ENCODE measurements at places on chromosomes 4 and X. TPM values are rescaled to one million over a fixed set of nuclear protein-coding genes. Genes with fewer than 3 reads are reported as not detected.
A peak's percentile ranks its signal among the peaks of the same experiment; 100 is the strongest.

Gene KCNE5
- 0.84 TPM for total RNA-seq

DNA sequence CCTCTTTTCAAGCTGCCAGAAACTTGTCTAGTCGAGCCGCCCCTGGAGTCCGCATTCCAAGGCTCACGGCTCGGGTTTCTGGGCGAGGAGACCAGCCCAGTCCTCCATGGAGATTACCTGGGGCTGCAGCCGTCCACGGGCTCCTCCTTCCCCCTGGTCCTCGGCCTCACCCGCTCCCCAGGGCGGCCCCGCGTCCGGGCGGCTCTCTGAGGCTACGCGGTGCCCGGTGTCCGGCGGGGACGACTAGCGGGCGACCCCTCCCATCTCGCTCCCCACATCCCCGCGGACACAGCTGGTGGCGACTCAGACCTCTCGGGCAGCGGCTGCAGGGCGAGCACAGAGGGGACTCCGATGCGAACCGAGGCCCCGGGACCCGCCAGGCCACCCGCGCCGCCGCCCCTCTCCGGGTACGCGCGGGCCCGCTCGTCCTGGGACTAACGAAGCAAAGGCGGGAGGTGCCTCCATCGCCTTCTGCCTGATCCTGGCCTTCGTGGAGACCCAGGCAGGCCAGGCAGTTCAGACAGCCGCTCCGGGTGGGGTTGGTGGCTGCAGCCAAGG, 159.4 kb downstream of the TRAM1L1 start:
- H3K4me1 ChIP-seq, result no peaks in the 10 kb centered on the region
- no peaks in the 10 kb centered on the region for H3K36me3 ChIP-seq
- peaks cover 35% of the 10 kb centered on the region for H3K27me3 ChIP-seq
- H3K4me3 ChIP-seq, result no peak overlapping the region
- no peak overlapping the region for H3K27ac ChIP-seq
- DNase-seq, result peak; percentile 30

Gene UGT2B7
- 0.47 TPM for total RNA-seq

DNA sequence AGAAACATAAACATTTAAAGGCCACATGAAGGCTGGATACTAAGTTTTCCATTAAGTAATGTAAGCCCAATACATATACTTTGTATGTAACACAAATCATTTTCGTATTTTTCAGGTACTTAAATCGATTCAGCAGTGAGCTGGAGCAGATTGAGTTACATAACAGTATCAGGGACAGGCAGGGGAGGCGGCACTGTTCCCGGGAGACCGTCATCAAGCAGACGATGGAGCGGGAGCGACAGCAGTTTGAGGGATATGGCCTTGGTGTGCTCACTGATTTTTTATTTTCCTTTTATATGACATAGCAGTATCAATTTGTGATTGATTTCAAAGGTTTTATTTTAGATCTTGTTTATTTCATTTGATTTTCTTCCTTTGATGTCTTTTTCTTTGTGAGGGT, 20.7 kb downstream of the TMA16 start:
- H3K27ac ChIP-seq, result no peak overlapping the region
- no peaks in the 10 kb centered on the region for H3K27me3 ChIP-seq
- no peaks in the 10 kb centered on the region for H3K36me3 ChIP-seq
- H3K4me3 ChIP-seq, result no peak overlapping the region
- DNase-seq, result no peak

Gene ZNF718
- total RNA-seq, result 9.2 TPM

DNA sequence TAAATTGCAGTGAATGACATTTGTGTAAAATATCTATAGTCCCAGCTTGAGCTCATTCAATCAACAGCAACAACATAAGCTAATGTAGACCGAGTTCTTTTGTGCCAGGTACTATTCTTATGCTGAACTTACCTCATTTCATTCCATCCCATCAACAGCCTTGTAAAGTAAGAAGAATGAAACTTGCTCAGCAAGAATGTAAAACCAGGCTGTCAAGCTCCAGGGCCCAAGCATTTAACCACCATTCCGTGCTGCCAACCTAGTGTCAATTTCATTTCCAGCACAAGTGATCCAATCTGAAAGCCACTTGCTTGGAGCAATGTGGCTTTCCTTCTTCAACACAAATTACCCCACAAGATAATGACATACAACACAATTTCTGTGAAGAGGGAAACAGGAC, 36.6 kb downstream of the RASSF6 start:
- H3K4me1 ChIP-seq, result no peaks in the 10 kb centered on the region
- H3K4me3 ChIP-seq, result no peak overlapping the region
- DNase-seq, result no peak
- no peak overlapping the region for H3K27ac ChIP-seq
- H3K27me3 ChIP-seq, result no peaks in the 10 kb centered on the region

- no peaks in the 10 kb centered on the region for H3K27me3 ChIP-seq
- DNase-seq, result no peak
- no peak overlapping the region for H3K4me3 ChIP-seq
- H3K27ac ChIP-seq, result no peak overlapping the region
- H3K36me3 ChIP-seq, result no peaks in the 10 kb centered on the region
- no peaks in the 10 kb centered on the region for H3K4me1 ChIP-seq
These were observed 35.5 kb upstream of the CD99L2 start for GRCh38 chrX:150933945-150934350.

DNA sequence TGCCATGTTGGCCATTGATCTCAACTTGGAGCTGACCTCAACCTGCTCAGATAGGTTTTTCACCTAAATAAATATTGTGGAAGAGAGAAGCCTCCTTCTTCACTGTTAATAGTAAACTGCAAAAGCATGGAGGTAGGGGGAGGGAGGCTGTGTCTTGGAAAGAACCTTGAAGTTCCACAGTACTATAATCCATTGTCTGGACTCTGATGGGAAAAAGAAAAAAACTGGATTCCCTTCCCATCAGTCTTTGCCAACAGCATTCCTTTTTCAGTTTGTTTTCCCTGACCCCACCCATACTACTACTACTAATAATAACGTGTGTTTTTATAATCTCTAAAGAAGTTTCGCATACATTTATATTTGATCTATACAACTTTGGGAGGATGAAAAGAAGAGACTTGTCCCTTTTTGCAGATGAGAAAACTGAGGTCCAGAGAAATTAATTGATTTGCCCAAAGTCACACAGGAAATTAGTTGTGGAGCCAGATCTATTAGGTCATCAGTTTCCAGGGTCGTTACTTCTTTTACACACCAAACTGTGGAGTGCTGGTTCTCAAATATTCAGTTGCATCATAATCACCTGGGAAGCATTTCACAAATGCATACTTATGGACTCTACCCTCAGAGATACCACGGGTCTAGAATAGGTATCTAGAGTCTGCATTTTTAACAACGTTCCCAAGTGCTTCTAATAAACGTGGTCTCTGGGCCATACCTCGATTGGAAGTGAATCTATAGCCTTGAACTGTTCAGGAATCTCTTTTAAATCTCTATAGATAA, 59.1 kb downstream of the LUZP4 start:
- peaks cover 3% of the 10 kb centered on the region for H3K4me1 ChIP-seq
- no peaks in the 10 kb centered on the region for H3K27me3 ChIP-seq
- no peak for DNase-seq
- H3K36me3 ChIP-seq, result no peaks in the 10 kb centered on the region
- H3K27ac ChIP-seq, result no peak overlapping the region
- H3K4me3 ChIP-seq, result no peak overlapping the region

Gene SHISA3
- 1.9 TPM for total RNA-seq

GRCh38 chr4:742742-743311, 37.2 kb downstream of the PCGF3 start:
- H3K4me3 ChIP-seq, result no peak overlapping the region
- no peaks in the 10 kb centered on the region for H3K27me3 ChIP-seq
- H3K4me1 ChIP-seq, result no peaks in the 10 kb centered on the region
- DNase-seq, result peak; percentile 42
- H3K27ac ChIP-seq, result no peak overlapping the region

Gene GAGE2A
- total RNA-seq, result not detected

Gene EGFL6
- 25.9 TPM for total RNA-seq

DNA sequence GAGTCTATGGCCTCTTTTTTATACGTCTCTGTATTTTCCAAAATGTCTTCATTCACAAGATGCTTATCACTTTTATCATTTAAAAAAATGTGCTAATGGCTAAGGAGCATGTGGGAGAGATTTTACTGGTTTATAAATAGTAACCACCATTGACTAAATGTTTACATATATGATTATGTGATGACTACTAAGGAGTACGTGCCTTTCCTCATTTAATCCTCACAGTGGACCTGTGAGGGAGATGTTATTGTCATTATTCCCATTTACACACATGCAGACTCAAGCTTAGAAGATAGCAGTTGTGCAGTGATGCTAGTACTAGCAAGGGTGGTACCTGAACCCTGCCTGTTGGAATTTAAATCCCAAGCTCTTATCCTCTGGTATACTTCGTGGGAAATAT, 2.4 kb downstream of the SRD5A3 start:
- H3K27me3 ChIP-seq, result no peaks in the 10 kb centered on the region
- H3K27ac ChIP-seq, result no peak overlapping the region
- DNase-seq, result no peak
- H3K4me1 ChIP-seq, result peaks cover 29% of the 10 kb centered on the region
- no peaks in the 10 kb centered on the region for H3K36me3 ChIP-seq

DNA sequence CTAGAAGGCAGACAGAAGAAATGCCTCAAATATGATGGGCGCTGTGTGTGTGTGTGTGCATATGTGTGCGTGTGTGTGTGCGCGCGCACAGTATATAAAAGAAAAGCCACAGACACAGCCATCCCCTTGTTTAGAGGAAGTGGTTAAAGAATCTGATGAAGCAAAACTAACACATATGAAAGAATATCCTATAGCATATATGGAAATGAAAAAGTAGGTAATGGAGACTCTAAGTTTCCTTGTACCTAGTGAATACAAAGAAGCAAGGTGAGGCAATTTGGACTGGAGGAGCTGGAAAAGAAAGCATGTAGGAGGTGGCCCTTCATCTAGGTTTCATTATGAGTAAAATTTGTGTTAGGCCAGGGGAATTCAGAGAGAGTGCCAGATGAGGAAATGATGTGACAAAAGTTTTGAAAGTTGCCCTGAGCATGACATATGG, 58.6 kb upstream of the MCF2 start:
- no peak for DNase-seq
- no peak overlapping the region for H3K27ac ChIP-seq
- H3K36me3 ChIP-seq, result no peaks in the 10 kb centered on the region
- no peaks in the 10 kb centered on the region for H3K27me3 ChIP-seq
- no peaks in the 10 kb centered on the region for H3K4me1 ChIP-seq

Gene MAGEB3
- not detected for total RNA-seq

DNA sequence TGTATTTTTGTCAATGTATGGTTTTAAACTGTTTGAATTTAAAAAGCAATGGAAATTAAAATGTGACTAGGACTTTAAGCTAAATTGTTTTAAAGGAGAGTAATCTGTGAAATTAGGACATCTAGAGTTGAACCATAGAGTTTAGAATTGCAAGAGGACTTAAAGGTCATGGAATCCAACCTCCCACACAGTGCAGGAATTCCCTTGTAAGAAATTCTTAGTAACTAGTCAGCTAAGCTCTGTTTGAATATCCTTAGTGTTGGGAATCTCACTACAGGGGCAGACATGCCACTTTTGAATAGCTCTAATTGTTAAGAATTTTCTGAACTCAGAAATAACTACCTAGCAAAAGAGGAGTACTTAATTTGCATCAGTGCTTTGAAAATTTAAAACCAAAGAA, 292.9 kb downstream of the IL1RAPL1 start:
- H3K4me1 ChIP-seq, result no peaks in the 10 kb centered on the region
- no peak overlapping the region for H3K4me3 ChIP-seq
- H3K27ac ChIP-seq, result no peak overlapping the region

- H3K36me3 ChIP-seq, result no peaks in the 10 kb centered on the region
- H3K27me3 ChIP-seq, result peaks cover 15% of the 10 kb centered on the region
These were observed 6.4 kb upstream of the LONRF3 start for GRCh38 chrX:118968031-118968430.

DNA sequence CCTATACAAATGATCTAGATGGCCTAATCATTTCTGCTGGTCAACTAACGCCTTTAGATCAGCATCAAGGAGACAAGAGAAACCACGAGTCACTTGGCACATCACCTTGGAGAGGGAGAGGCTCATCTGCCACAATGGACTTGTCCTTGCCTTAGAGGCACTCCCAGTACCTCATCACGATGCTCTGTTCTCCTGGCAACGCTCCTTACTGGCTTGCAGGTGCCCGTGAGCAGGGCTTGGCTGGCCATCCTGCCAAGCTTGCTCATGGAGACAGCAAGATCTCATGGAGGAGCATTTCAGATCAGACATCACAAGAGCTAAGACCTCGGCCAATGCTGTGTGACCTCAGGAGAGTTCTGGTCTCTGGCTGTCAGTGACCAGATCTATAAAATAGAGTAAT, 2.7 kb upstream of the SMIM20 start:
- no peak overlapping the region for H3K4me3 ChIP-seq
- no peaks in the 10 kb centered on the region for H3K27me3 ChIP-seq
- no peaks in the 10 kb centered on the region for H3K36me3 ChIP-seq
- H3K27ac ChIP-seq, result no peak overlapping the region

Gene SCML2
- 1.7 TPM for total RNA-seq

DNA sequence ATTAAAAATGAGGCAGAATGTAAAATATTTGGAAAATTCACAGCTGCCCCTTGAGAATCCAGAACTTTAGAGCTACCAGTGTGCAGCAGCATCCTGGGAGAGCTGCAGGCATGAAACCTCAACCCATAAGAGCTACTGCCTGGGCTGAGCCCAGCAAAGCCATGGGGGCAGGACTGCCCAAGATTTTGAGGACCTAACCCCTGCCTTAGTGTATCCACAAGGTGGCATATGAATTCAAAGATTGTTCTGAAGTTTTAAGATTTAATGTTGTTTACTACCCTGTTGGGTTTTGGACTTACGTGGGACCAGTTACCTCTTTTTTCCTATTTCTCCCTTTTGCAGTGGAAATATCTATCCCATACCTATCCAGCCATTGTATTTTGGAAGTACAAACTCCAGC, 26.4 kb downstream of the CASP6 start:
- H3K4me1 ChIP-seq, result no peaks in the 10 kb centered on the region
- H3K4me3 ChIP-seq, result no peak overlapping the region
- H3K36me3 ChIP-seq, result no peaks in the 10 kb centered on the region
- no peaks in the 10 kb centered on the region for H3K27me3 ChIP-seq
- no peak overlapping the region for H3K27ac ChIP-seq

DNA sequence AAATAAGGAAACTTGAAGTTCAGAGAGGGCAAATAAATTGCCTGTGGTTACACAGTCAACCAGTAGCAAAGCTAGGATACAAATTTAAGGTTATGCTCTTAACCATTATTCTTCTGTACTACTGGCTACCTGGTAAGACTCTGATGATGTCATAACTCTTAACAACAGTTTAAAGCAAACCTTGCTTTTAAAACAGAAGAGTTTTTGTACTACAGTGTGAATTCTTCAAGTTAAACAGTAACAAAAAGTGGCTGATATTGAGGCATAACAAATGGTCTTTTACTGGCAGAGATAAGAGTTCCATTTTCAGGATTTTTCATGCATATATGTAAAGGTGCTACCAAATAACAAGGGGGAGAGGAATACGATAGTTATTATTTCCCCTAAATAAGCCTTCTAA, 23.4 kb downstream of the TAB3 start:
- H3K27me3 ChIP-seq, result no peaks in the 10 kb centered on the region
- no peak for DNase-seq
- H3K4me3 ChIP-seq, result no peak overlapping the region
- no peak overlapping the region for H3K27ac ChIP-seq
- H3K4me1 ChIP-seq, result no peaks in the 10 kb centered on the region

Gene FAM13A
- 24.7 TPM for total RNA-seq

Gene STS
- total RNA-seq, result 13.7 TPM

Gene SPATA18
- 13.5 TPM for total RNA-seq

All from left lung (tissue), 14 donors.